Stimulated activated CD4-positive, alpha-beta T cell treated with anti-CD3 and anti-CD28 coated beads, Interleukin-1b, Interleukin-23, amount 100 ng/mL, for 48 hours (primary cell): ENCODE measurements at places on chromosomes 1 and 21.

DNA sequence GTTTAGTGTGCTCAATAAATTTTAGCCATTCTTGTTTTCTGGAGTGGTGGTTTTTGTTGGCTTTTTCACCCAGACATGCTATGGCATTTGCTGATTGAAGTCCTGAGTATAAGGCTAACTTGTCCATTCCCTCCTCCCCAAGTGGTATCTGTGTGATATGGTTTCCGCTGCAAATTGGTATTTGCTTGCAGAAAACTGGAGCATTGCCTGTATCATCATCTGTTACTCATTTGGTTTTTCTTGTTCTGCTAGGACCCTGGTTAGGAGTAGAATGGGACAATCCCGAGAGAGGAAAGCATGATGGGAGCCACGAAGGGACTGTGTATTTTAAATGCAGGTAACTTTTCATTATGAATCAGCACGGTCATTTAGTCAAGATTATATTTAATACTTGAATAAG is 34.0 kb downstream of the TBCE start:
- DNase-seq: no peak

DNA sequence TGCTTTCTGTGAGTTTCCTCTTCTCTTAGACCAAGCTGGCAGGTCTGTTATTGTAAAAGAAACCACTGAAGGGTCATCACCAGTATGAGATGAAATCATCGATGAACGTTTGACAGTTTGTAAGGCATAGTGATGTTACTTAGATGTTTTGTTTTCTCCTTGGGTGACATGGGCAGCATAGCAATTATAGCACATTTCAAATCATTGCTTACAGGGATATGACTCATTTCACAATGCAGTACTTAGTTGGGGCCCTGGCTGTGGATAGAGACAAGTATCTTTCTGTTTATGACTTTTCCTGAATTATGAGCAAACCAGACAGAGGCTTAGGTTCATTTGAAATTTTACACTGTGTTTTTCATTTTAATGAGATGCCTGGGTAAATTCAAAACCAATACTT is 313.0 kb downstream of the RWDD3 start:
- DNase-seq: no peak

- peak; percentile 24 for DNase-seq
These were observed 801 bp downstream of the TRAF5 start for GRCh38 chr1:211327346-211327921.

DNA sequence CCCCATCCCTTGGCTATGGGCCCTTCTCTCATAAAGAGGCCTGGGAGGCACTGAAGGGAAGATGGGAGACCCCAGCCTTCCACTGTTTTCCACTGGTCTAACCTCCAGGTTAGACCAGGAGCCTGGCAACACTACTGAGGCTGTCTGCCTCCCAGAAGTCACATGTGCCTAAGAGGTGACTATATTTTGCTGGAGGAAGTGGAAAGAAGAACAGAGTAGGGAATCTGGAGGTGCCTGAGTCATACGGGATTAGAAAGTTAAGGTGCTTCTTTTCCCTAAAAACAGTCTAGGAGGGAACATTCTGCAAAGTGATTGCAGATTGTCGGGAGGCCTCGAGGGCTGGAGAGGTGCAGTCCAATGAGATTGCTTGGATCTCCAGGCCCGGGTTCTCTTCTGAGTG is 4.6 kb downstream of the NFASC start:
- DNase-seq: no peak

DNA sequence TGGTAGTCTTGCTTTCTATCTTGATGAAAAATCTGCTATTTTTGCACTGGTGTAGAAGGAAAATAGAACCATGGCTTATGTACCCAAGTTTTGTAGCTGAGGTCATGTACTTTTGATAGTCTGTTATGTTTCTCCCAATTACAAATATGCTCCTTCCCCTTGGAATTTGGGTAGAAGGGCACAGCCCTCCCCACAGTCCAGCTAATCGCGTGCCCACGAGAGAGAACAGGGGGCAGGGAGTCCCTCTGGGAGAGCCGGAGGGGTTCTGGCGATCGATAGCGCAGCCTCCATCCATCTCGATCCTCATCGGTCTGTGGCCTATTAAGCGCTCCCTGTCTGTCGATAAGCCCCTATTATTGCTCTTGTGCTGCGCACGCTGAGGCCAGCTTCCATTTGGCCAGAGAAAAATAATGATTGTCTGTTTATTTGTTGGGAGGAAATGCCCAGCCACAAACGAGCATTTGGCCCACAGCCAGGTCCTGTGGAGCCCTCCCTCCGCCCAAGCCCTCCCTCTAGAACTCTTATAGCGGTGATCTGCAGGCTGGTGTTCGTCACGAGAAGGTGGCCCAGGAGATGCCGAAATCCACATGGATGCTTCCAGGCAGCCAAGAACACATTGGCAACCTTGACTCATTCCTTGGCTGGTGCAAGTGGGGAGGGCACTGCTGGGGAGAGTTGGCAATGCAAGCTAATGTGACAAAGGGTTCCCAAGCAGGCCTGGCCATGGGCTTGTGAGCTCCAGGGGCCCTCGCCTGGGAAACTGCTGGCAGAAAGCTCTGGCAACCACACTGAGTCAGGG is 134.7 kb upstream of the TNR start:
- DNase-seq: no peak

- DNase-seq: no peak
These were observed 34.6 kb downstream of the COQ8A start for GRCh38 chr1:226974544-226975258.

DNA sequence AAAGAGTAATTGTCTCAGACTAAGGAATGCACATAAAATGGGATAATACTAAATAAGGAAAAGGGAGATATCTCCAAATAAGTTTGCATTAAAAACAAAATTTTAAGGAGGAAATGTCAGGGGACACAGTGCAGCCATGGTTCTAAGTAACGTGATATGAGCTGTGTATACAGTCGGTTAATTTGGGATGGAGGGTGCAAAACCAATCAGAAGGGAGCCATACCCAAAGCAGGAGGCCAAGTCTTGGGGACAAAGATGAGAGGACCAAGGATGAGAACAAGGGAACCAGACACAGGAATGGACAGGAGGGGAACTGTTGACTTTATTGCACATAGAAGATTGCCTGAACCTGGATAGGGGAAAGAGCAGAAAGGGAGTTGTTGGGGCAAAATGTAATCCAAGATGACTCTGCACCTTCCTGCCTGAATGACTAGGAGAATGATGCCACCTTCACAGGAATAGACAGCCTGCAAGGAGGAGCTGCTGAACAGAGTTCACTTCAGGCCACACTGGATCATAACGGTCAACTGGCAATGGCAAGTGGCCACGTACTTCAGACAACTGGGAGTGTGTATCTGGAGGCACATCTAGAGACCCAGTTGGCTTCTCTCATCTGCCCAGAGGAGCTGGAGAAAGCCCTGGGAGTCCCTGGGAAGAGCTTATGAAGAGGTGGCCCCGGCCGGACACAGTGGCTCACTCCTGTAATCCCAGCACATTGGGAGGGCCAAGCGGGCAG is 22.0 kb upstream of the BOLA1 start:
- no peak for DNase-seq

- no peak for DNase-seq
These were observed 8.2 kb downstream of the ADGRB2 start for GRCh38 chr1:31755850-31756492.

DNA sequence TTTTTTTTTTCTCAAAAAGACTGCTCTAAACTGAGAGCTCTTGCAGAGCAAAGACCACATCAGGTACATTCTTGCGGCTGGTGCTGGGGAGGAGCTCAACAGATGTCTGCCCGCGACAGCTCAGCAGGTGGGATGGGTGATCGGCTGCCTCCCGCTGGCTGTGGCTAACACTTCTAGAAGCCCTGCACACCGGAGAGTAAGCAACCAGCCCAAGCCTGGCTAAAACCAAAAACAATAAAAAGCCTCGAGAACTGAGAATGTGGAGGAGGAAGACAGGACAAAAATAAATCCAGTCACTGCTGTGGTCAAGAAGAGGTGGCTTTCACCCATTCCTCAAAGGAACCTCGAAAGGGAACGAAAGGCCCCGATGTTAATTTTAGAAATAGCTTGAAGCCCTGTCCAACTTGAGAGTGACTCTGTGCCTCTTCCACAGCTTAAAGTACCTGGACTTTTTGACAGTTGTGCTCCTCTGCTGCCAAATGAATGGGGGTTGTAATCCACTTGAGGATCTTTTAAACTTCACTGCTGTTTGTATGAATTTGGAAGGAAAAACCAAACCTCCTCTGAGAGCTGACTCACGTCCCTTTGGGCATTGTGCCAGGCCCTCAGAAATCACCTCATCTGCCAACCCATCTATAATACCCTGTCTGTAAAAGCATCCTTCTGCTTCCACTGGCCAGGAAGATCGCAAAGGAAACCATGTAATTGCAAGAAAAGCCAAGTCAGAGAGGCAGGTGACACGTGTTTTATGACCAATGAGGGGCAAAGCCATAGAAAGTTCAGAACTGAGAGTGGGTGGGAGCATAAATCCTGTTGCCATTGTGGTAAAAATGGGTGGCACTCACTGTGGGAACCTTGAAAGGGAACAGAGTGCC is 78.6 kb downstream of the KCNN3 start:
- DNase-seq: peak; percentile 82

DNA sequence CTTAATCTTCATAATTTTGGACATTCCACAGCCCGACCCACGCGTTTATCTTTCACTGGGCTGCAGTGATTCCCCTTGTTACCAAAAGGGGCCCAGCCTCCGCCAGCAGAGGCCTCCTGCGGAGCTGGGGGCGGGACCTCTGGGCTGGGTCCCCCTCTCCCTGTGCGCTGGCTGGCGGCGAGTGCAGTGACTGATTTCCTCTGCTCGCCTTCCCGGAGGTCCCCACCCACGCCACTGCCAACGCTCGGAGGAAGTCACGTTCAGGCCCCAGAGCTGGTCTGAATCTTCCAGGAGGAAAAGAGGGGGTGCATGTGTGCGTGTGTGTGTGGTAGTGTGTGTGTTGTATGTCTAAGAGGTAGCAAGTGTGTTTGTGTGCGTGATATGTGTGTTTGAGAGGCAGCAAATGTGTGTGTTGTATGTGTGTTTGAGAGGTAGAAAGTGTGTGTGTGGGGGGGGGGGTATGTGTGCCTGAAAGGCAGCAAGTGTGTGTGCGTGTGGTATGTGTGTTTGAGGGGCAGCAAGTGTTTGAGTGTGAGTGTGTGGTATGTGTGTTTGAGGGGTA is 35.0 kb upstream of the JAK1 start:
- DNase-seq: peak; percentile 84

DNA sequence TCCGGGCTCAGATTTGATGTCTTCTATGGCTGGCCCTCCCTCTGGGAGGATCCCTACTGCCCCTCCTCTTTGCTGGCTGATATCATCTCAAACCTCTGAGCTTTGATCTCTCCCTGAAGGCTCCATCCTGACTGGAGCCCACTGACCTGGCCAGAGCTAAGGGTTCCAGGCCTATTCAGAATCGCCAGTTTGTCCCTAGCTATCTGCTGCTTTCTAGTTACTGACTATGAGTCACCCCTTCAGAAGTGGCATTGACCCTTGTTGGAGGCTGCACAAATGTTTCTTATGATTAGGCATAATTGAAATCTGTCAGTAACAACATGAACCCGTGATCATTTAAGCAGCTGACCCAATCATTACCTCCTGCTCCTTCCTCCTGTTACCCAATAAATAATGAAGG is 87.1 kb downstream of the ABCA4 start:
- no peak for DNase-seq

- DNase-seq: no peak
These were observed 41.1 kb upstream of the ZNF124 start for GRCh38 chr1:247212627-247213617.

DNA sequence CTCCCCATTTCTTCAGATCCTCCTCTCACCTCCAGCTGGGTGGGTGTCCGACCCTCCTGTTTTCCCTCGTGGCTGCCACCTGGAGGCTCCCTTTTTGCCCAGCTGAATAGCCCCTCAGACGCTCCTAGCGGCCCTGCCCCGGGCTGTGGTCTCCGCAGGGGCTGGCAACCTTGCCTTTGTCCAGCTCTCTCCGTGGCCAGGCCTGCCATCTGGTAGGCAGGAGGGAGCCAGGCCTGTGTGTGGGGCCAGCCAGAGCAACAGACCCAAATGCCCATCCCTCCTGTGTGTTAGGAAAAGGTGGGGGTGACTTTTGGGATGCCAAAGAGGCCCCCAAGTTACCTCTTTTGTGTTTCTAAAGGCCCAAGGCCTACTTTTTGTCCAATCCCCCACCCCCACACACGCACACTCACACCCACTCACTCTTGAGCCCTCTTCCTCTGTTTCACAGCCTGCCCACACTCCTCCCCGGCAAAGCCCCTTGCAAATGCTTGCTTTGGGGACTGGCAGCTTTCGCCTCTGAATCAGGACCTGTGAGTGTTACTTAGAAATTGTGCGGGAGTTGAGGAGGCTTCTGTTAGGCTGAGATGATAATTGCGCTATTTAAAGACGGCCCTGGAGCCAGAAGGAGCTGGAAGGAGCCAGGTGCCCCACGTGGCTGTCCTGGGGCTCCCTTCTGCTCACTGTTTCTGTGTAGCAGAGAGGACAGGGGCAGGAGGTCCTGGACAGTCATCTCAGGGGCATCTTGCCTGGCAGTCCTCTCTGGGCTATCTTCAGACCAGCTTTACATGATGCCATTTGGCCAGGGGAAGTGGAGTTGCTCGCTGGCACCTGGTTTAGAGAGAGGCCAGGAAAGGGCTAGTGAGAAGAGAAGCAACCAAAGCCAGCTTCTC is 9.1 kb downstream of the PPFIA4 start:
- DNase-seq: no peak

DNA sequence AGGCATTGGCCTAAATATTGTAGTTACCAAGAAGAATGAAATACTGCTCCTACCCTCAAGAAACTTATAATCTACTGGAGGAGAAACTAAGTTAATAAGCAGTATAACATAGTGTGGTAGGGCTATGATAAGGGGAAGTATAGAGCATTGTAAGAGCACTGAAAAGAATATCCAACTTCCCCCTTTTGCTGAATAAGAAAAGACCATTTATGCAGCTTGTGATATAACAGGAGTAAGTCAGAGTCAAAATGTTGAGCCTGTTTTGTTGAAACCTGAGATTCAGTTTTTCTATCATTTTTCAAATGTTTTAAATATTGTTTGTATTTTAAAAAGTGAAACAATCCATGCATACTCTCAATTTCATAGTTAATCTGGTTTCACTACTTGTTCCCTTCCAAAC is 48.3 kb upstream of the FCRL4 start:
- DNase-seq: no peak
